ENCODE measurements at places on chromosomes 16 and 17.
A peak's percentile ranks its signal among the peaks of the same experiment; 100 is the strongest.

GRCh38 chr17:19348806-19349205, 13.7 kb downstream of the B9D1 start:
- no peak for DNase-seq

DNA sequence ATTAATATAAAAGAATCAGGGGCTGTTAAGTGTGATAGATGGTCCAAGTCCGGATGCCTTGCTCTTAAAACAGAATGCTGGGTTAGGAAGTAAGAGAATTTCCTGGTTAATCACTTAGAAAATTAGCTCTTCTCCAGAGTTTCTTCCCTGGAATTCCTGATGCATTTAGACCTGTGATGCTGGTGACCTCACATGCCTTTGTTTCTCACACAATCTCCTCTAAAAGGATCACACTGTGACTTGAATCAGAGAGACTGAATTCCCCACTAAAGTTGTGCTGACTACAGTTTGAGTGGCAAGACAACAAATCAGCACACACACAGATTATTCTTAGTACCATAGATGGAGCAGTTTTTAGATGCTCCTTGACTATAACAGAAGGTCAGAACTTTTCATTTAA, 4.4 kb upstream of the RNF43 start:
- DNase-seq: no peak

- peak; percentile 57 for DNase-seq
Observed at GRCh38 chr17:65173284-65173793, 36.2 kb downstream of the RGS9 start.

DNA sequence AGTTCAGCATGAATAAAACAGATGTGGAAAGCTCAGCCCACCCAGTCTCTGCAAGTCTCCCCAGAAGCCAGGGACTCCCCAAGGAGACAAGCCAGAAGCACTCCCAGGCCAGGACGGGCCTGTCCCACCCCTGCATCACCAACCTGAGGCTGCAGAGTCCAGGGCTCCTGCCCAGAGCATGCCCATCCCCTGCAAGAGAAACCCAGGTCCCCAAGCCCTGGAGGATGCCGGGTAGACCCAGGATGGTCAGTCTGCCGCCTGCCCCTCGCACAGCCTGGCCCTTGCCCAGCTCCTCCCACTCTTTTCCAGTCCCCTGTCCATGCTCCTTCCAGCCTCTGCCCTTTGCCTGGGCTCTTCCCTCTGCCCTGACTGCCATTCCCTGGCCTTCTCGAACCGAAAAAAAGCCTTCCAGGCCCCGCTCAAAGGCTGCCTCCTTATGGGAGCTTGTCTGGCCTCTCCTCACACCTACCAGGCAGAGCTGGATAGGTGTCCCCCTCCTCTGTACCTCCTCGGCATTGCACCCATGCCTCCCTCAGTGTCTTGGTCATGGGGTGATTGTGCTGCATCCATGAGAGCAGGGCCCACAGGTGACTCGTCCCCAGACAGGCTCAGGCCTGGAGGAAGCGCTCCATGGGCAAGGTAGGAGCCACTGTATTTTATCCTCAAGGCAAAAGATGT, 44.8 kb downstream of the BEAN1 start:
- DNase-seq: no peak

DNA sequence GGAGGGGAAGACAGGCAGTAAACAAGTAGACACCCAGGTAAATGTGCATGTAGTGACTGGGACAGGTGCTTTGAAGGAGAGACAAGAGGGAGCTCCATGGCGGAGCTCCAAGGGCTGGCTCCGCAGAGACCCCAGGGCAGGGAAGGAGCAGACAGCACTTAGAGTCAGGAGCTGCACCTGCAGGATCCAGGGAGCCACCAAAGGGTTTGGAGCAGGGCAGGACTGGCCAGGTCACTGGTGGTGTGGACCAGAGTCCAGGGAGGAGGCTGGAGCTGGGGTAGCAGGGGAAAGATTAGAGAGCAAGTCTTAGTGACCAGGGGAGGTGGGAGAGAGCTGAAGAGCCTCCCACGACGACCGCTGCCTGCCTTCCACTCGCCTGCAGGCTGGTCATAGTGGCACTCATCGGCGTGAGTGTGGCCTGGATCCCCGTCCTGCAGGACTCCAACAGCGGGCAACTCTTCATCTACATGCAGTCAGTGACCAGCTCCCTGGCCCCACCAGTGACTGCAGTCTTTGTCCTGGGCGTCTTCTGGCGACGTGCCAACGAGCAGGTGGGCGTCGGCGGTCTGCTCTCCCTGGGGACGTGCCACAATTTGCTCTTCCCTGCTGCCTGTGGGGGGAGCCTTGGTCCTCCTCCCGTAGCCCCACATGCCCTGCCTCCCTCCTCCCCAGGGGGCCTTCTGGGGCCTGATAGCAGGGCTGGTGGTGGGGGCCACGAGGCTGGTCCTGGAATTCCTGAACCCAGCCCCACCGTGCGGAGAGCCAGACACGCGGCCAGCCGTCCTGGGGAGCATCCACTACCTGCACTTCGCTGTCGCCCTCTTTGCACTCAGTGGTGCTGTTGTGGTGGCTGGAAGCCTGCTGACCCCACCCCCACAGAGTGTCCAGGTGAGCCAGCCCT, 14.7 kb upstream of the FAM83G start:
- DNase-seq: no peak

DNA sequence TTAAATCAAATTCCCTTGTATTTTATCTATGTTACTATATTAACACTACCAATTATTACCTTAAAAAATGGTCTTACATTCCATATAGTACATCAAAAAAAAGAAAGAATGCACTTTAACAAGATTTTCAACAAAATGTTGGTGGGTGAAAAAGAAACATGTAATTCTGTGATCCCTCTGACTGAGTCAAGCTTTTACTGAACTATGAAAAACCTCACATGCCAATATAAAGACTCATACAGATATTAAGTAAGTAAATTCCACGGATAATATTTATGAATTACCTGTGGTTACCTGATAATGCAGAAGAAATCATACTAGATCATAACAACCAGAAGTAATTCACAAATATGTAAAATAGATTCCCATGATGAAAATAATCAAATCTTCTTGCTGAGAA, 12.4 kb downstream of the COIL start:
- DNase-seq: no peak

GRCh38 chr17:28475151-28475900, 1.9 kb downstream of the SLC13A2 start:
- DNase-seq: no peak

GRCh38 chr17:32673964-32674363, 187.2 kb downstream of the CDK5R1 start:
- no peak for DNase-seq

- no peak for DNase-seq
Observed at GRCh38 chr16:23020084-23020483, 129.2 kb downstream of the USP31 start.

DNA sequence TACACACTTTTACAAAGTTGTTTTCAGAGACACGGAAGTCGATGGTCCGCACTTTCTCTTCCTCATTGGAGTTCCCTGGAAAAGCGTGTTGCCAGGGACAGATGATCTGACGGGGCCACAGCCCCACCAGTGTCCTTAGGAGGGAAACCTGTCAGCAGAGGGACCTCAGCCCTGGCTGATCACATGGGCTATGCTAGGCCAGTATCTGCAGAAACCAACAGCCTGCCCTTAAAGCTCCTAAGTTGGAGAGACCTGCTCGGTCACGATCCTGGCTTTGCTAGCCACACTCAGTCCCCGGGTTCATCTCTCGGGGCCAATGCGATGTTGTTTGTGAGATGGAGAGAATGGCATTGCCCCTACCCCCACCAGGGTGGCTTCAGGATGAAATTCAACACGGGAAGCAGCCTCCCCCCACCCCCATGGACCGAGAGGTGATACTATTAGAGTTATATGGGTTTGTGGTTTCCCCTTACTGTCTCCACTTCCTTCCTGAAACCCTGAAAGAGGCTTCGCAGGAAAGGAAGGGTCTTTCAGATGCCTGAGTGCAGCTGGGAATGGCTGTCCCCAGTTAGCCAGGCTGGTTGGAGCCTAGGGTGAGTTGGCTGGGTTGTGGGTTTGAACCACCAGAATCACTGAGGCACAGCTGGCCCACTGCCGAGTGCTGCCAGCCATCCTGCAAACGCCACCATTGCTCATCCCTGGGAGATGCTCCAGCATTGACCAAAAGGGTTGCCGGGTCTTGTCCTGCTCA, 16.6 kb downstream of the RMI2 start:
- no peak for DNase-seq

DNA sequence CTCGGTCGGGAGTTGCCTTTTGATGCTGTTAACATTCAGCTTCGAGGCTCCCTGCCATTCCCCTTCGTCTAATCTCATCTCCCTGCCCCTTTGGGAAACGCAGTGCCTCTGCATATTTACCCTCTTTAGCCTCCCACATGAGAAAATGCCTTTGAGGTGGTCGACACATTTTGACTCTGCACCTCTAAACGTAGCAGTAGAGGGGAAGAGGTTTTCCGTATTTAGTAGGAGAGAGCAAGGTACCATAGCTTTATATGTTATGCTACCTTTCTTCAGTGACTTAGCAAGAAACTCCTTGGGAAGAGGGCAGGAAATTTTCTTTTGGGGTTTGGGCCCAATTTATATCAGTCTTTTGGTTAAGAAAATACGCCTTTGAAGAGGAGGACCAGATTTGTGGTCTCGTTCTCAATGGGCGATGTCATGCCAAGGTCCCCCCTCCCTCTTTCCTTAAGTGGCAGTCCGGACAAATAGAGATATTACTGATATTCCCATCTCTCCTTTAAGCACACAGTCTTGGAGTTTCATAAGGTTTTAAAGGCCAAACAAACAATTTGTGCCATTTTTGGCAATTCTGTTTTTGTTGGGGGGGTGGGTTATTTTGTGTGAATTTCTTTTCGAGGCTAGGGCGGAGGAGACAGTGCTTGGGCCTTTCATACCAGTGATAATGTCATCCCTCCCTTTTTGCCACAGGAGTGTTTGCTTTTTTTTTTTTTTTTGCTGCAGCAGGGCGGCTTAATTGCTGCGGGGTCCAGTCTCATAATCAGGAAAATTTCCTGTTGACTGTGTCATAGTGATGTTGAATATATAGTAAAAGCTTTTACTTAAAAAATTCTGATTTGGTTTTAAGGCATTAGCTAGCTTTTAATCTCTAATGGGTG, 1.5 kb downstream of the PAFAH1B1 start:
- DNase-seq: peak; percentile 20

DNA sequence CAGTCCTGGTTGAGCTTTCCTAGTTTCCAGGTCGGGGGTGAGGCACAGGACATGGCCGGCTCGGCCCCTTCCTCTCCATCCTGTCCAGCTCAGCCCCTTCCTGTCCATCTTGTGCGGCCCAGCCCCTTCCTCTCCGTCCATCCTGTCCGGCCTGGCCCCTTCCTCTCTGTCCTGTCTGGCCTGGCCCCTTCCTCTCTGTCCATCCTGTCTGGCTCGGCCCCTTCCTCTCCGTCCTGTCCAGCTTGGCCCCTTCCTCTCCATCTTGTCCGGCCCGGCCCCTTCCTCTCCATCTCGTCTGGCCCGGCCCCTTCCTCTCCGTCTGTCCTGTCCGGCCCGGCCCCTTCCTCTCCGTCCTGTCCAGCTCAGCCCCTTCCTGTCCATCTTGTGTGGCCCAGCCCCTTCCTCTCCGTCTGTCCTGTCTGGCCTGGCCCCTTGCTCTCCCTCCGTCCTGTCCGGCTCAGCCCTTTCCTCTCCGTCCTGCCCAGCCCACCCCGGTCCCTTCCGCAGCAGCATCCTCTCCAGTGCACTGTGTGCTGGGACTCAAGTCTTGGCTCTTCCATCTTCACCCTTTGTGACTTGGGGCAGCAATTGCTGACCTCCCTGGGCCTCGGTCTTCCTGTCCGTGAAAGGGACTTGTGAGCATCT, 5.5 kb upstream of the ZNF750 start:
- no peak for DNase-seq

DNA sequence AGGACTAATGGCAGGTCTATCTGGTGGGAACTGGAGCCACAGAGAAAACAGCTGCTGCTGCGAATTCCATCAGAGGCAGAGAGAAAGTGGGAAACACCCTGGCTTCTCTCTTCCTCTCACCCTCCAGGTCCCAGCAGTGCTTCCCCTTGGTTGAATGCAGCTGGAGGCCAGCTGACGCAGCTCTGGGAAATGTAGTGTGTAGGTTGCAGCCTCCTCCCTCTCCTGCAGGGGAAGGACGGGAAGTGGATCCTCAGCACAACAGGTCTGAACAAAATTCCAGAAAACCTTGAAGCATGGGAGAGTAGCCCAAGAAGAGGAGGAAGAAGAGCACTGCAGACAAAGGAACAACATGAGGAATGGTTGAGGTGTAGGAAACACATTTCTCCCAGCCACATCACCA, 67.8 kb upstream of the MMP2 start:
- DNase-seq: peak; percentile 2

DNA sequence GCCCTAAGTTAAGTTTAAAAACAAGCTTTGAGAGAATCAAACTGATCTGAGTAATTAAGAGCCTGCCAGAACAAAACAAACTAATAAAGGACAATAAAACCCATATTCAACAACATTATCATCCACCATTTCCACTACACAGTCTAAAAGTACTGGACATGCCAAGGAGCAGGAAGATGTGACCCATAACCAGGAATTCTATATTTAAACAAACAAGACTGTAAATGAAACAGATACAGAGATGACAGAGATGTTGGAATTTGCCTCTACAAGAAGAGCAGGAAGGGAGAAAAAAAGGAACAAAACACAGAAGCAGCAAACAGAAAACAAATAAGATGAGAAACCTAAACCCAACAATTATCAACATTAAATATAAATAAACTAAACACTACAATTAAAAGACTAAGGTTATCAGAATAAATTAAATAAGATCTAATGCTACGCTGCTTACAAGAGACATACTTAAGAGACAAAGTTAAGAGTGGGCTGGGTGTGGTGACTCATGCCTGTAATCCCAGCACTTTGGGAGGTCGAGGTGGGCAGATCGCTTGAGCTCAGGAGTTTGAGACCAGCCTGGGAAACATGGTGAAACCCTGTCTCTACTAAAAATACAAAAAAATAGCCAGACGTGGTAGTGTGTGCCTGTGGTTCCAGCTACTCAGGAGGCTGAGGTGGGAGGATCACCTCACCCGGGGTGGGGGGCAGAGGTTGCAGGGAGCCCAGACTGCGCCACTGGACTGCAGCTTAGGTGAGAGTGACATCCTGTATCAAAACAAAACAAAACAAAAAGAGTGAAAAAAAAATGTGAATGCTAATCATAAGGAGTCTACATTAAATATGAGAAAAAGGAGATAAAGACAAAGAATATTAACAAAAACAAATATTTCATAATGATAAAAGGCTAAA, 50.6 kb downstream of the CREBBP start:
- DNase-seq: no peak

DNA sequence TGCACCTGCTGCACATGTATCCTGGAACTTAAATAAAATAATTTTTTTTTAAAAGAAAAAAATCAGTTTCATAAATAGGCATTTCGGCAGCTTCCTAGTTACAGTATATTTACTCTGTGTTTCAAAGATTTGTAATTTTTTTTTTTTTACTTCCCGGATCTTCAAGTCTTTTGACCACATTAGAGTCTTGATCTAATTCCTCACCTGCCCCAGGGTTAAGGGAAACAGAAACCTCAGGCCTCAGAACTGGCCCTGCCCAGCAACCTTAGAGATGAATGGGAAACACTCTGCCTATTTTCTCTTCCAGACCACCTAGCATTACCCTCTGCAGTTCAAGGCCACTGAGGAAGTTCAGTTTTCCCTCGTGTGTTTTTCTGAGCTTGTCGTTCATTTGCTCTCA, 304.0 kb downstream of the MAF start:
- no peak for DNase-seq

All from astrocyte of the hippocampus (primary cell).